ENCODE measurements at places on chromosomes 12 and 14.

- DNase-seq = no peak
Measured at GRCh38 chr12:62471734-62472133, 5.1 kb downstream of the MON2 start.

DNA sequence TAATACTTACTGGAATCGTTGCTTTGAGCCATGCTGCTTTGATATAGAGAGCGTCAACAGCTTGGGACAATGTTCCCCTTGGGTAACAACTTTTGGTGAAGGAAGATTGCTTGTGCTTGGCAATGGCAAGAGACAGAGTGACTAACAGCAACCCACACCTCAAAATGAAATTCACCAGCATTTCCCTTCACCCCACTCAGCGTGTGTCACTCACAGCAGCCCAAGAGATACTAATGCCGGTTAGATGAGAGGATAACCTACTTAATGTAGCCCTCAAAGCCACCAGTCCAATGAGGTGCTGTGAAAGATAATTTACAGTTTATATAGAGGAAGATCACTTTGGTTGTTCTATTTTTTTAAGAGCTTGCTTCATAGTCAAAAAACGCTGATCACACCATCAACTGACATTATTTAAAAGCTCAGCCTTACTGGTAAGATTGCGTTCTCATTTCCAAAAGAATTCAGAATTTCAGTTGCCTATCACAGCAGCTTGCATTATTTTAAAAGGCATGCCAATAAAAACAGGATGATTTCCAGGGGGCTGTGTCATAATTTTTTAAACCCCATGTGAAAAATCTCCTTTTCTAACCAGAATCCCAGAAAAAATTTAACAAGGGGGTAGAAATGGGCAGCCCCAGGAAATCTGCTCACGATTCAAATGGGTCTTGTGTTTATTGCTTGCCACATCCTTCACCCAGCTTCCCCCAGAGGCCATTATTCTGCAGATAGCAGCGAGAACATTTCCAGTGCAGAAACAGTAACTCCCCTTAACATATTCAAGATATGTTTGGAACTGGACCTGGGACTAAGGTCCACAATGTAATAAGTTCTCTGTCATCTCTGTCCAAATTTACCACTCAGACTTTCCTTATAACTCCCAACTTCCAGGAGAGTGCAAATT is at the start of gene IL26:
Gene IL26 (minus strand): TSS at position 235 of the 901 bp plus-strand sequence. CDS start 54 bp downstream, at position 181.
- no peak for DNase-seq

DNA sequence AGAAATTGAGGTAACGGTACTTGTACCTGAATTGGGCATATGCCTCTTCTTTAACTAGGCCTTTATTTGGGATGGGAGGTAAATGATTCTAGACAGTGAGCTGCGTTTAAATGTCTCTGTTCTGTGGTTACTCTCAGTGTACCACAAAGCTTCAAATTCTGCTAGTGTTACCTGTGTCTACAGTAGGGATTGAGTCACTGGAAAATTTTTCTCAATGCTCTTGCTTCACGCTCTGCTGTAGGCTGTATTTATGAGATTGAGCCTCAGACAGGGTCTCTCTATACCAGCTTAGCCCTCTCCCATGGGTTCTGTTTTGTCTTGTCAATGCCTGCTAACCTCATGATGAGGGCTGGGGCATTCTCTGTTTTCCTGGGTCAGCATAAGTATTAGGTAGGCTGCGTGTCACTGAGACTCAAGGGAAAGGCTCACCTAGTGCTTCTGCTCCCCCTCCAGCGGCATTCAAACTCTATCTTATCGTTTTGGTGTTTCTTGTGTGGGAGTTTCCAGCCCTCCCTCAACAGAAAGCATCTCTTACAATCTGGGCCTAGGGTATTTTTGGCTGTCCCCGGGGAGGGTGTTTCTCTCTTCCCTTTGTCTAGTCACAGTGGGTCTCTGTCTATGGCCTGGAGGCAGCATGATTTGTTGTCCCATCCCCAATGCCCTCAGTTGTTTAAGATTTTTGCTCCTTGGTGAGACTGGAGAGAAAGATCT is 285.8 kb downstream of the ADGRD1 start:
- no peak for DNase-seq

DNA sequence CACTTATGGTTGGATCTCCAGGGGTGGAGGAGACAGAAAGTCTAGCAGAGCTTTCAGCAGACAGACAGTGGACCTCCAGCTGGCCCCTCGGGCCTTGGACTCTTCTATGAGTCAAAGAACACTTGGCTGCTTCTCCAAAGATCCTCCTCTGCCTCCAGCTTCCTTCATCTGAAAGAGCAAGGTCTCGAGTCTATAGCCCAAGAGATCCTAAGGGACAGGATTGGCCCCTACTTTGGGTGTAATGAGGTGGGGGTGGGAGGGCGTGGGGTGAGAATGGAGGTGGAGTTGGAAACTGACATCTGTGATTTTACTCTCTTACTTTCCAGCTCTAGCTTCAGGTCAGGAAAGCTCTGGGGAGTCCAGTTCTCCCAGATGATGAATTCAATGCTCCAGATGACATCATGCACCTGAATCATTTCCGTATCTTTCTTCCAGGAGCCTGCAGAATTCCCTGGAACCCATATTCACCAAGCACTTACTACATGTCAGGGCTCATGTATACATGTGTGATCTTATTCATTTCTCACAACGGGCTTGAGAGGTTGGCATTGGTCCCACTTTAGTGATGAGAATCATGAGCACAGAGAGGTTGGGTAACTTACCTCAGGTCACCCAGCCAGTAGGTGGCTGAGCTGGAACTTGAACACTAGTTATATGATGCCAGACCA is 10.2 kb upstream of the PGF start:
- DNase-seq = no peak

DNA sequence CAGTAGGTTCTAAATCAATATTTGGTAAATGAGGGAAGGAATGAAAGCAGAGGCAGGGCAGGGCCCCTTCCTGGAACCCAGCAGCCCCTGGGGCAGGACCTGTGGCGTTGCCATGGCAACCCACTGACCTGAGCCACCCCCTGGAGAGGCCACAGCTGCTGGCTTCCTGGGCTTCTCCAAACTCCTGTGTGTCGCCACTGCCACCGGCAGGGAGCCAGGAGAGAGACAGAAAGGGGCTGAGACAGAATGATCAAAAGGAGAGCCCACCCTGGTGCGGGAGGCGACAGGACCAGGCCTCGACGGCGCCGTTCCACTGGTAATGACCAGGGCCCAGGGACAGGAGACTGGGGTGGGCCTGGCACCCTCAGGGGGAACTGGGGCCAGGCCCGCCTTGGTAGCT is 18.2 kb downstream of the RFX4 start:
- peak; percentile 6 for DNase-seq
